ENCODE measurements at places on chromosomes 12 and 14. TPM values are rescaled to one million over a fixed set of nuclear protein-coding genes. Genes with fewer than 3 reads are reported as not detected.

Gene CCDC88C
- 8.9 TPM for total RNA-seq

Gene PIWIL1
- total RNA-seq, result not detected

Gene ACSS3
- total RNA-seq, result 24.4 TPM

Gene OAS1
- not detected for total RNA-seq

- no peak for DNase-seq
Measured at GRCh38 chr12:22686193-22686592, 61.2 kb downstream of the ETNK1 start.

DNA sequence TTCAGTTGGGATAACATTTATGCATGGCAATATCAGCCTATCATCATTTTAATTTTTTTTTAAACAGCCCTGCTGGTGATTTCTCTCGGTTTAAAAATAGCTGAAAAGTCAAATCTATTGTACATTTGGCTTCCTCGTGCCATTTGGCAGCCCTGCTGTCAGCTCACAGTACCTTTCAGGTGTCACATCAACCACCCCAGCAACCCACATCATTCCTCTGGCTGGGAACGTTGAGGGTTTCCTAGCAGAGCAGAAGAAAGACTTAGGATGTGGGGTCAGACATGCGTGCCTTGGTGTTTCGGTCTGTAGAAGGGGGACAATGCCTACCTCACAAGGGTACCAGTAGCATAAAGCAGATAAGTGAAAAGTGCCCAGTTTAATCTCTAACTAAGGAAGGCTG is 15.8 kb downstream of the PEBP1 start:
- no peak for DNase-seq

DNA sequence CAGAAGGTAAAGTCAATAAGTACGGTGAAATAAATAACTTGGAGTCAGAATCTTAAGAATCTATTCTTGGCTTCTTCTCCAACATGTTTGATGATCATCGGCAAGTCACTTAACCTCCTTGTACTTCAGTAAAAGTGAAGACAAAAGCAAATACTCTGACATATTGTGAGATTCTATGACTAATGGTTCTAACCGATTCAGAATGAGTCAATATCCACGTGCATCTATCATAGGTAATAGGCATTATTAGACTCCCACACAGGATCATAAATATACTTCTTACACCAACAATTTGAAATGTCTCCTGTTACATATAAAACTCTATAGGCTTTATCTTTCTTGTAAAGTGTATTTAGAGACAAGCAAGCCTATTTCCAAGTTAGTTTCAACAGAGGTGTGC is 144.4 kb upstream of the ATXN7L3B start:
- DNase-seq, result no peak
